ENCODE measurements at places on chromosomes 7 and 10. TPM values are rescaled to one million over a fixed set of nuclear protein-coding genes. Genes with fewer than 3 reads are reported as not detected.

Gene AKR1C8
- polyA plus RNA-seq: not detected

Gene AQP1
- 301 TPM for polyA plus RNA-seq

Gene ASB10
- not detected for polyA plus RNA-seq

- no peak for DNase-seq
These were observed 51.3 kb upstream of the NFE2L3 start for GRCh38 chr7:26100406-26101339.

DNA sequence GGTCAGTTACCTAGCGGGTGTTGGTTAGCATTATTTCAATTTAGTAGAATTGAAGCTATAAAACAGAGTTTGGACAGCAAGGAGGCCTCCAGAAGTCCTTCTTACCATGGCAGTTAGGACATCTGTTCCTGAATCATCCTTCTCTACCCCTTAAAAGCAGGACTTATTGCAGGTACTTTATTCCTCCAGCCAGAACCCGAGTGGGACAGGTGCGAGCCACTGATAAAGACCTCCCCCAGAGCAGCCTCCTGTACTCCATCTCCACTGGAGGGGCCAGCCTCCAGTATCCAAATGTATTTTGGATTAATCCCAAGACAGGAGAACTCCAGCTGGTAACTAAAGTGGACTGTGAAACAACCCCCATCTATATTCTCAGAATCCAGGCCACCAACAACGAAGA is 54.6 kb downstream of the CDHR3 start:
- no peak for DNase-seq

DNA sequence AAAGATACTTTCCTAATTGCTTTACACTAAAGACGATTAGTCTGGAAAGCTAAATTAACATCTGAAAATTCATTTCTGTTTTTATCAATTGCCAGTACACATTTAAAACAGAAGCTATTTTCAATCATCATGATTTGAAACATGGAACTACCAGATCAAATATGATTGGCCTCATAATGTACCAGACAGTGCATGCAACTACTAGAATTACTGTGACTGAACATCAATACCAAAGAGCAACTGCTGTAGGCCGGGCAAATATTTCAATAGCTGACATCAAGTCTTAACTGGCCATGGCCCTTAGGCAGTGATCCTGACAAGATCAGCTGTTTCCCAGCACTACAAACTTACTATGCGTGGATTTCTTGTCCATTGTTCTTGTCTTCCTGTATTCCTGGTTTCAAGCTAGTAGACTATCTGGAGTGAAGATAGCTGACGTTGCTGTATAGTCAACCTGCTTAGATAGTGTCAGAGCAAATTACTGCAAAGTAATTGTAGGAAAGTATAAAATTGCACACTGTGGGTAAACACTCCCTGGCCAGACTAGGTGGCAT is 21.7 kb upstream of the WNT16 start:
- DNase-seq: no peak

GRCh38 chr10:64996886-64997285 is 1475.7 kb downstream of the REEP3 start:
- DNase-seq: no peak

GRCh38 chr10:3528271-3528670 is 256.7 kb downstream of the KLF6 start:
- no peak for DNase-seq

- DNase-seq: no peak
These were observed 1.2 kb upstream of the COL1A2 start for GRCh38 chr7:94393246-94394108.

DNA sequence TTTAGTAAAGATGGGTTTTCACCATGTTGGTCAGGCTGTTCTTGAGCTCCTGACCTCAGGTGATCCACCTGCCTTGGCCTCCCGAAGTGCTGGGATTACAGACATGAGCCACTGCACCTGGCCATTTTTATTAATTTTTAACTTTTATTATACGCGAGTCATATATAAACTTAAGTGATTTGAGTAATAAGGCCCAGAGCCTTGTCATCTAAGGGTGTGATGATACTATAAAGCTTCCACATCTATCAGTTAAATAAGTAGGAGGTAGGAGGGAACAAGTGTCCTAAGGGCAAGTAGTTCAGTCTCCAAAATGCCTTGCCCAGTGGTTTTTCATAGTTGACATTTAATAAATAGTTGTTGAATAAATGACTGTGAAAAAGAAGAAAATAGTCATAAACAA is 13.3 kb upstream of the HILPDA start:
- DNase-seq: no peak

- no peak for DNase-seq
These were observed 4.6 kb downstream of the USP54 start for GRCh38 chr10:73586583-73586984.

- no peak for DNase-seq
These were observed 26.2 kb upstream of the PRPF18 start for GRCh38 chr10:13560597-13560996.

DNA sequence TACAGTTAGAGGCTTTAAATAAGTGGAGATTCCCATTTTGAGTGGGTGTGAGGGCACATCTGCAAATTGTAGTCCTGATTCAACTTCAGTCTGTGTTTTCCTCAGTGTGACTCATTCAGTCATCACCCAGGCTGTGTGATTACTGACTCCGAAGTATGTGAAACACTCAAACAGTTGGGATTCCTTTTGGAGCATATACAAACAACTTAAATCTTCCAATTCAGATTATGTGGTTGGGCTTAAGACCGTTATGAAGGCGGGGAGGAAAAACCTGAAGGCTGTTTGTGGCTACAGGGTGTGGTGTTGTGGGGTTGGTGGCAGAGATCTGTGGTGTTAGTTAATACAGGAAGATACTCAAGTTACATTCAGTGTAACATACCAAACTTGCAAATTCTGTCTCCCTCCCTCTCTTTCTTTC is 259.7 kb upstream of the FERD3L start:
- no peak for DNase-seq

GRCh38 chr10:44828508-44829142 is 82.5 kb upstream of the TMEM72 start:
- no peak for DNase-seq

DNA sequence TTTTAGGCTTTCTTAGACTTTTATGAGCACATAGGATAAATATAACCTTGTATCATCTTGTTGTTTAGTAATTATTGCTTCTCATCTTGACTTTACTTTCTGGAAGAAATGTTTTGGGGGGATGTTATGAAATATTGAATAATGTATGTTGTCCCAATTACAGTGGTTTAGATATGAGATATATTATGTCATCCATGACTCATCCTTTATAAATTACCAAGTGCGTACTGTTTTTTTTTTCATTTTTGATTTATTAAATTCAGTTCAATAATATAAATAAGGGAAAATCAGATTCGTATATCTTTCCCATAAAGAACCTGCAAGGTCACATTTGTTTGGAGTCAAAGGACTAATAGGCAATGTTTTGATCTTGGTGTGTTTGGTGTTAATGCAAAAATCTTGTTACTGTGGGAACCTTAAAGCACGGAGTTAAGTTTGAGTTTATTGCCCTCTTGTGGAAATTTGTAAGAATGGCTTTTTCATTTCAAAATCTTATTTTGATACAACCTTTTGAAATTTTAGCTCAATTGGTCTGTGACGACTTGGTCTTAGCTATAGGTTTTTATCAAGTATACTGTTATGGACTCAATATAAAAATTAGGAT is 108.6 kb downstream of the SRI start:
- no peak for DNase-seq

DNA sequence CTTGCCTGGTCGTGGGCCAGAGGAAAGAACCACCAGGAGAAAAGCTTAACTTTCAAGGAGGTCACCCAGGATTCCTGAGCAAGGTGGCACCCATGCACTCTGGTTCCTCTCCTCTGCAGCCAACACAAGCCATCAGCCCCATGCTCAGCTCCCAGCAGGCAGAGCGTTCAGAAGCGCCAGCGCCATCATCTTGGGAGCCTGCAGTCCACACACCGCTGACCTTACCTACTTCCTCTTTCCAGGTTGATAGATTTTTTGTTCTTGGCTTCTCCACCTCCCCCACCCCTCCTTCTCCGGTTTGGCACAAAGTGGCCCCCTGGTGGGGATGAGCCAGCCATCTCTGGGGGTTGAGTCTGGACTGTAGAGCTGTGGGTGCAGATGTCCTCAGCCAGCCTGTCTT is 1.7 kb upstream of the WDR86 start:
- DNase-seq: no peak

DNA sequence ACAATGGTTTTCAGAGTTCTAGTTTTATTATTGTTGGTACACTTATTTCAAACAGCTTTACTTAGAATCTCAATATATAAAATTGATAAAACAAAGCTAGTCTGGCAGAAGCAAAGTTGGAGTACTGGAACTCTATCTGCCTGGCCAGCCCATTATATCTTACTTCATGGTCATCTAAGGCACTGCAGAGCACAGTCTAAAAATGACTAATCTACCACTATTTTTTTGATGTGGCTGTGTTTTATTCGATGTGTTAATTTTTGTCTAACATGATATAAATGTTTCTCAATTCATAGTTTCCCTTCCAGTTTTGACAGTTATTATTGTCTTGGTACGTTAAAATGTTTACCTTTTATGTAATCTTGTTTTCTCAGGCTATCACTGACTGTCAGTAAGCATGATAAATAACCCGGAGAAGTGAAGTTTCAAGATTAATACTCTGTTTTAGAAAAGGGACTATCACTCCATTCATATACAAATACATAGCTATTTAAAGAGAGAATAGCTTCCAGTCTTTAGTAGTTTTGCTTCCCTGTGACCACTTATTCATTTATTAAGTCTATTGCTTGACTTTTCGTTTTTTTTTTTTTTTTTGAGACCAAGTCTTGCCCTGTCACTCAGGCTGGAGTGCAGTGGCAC is 60.6 kb upstream of the CSTF2T start:
- no peak for DNase-seq

DNA sequence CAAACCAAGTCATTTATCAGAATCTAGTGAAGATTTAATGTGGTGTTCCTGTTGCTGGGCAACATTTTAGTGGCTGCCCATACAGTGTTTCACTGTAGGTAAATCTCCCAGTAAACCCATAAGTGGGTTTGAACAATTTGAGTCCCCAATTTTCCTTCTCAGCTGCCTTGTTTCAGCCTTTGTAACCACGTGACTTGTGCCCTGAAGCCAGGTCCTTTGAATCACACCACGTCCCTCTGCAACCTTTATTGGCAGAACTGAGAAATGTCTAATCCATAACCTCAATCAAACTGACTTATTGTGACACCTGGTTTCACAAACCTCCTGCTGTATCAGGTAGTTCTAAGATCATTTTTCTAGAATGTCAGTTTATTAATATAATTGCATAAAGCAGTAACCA is 30.1 kb downstream of the SND1 start:
- DNase-seq: no peak
